ENCODE measurements at places on chromosomes 1 and 21.

GRCh38 chr1:91833946-91834345 lies 52.0 kb downstream of the TGFBR3 start:
- no peak for DNase-seq

DNA sequence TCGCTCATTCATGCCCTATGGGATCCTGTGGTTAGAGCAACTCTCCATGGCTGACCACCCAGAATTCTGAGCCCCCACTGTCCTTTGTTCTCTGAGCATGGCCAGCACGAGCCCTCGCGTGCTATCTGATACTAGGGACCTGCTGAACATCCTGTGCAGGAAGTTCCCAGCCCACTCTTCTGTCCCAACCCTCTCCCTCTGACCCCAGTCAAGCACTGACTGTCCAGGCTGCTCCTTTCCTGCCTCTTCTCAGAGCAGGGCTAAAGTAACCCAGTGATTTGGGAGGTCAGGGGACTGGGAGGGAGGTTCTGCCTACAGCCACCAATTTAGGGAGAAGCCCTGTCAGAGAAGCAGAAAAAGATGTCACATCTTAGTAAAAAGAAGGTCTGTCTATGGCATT lies 21.2 kb downstream of the CYP4B1 start:
- no peak for DNase-seq

GRCh38 chr1:219085988-219086387 lies 87.7 kb upstream of the LYPLAL1 start:
- DNase-seq = no peak

DNA sequence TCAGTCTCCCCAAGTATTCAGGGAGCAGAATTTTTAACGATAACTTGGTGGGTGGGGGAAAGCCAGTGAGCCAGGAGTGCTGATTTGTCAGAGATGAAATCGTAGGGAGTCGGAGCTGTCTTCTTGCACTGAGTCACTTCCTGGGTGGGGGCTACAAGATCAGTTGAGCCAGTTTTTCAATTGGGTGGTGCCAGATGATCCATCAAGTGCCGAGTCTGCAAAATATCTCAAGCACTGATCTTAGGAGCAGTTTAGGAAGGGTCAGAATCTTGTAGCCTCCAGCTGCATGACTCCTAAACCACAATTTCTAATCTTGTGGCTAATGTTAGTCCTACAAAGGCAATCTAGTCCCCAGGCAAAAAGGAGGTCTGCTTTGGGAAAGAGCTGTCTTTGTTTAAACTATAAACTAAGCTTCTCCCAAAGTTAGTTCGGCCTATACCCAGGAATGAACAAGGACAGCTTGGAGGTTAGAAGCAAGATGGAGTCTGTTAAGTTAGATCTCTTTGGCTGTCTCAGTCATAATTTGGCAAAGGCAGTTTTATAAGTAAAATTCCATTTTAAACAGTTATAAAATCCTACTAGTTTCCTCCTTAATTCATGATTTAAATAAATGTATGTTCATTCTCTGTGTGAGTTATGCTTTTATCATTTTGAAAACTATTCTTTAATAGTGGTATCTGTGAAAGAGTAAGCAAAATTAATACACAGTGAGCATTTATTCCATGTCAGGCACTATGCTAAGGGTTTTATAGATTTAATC lies 51.7 kb downstream of the SLC16A1 start:
- no peak for DNase-seq

- no peak for DNase-seq
These were observed 7.0 kb upstream of the TRIM45 start for GRCh38 chr1:117128323-117129079.

DNA sequence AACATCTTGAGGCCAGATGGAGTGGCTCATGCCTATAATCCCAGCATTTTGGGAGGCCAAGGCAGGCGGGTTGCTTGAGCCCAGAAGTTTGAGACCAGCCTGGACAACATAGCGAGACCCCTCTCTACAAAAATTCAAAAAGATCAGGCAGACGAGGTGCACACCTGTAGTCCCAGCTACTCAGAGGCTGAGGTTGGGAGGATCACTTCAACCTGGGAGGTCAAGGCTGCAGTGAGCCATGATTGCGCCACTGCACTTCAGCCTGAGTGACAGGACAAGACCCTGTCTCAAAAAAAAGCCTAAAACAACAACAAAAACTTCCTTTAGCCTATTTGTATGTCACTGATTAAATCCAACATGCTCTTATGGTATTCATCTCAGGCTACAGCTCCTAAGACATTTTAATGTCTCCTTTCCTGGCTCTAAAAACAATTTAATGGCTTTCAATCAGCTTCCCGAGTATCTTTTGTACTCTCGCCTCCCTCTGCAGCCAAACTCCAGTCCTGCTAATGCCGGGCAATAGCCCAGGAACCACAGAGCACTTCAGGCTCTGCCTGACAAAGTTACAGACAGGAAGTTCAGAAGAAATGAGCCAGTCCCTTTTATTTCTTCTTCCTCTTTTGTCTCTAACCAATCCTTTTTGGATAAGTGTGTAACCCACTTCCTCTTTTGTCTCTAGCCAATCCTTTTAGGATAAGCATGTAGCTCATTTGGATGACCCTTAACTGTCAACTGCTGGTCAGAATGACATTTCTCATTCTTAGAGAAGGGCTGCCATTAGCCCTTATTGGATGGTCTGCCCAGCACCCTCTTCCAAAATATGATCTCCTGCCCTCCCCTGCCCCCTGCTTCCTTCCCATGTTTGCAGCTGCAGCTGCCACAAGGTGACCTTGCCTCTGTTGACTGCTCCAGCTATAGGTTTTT lies 6.6 kb upstream of the DOP1B start:
- DNase-seq = no peak

DNA sequence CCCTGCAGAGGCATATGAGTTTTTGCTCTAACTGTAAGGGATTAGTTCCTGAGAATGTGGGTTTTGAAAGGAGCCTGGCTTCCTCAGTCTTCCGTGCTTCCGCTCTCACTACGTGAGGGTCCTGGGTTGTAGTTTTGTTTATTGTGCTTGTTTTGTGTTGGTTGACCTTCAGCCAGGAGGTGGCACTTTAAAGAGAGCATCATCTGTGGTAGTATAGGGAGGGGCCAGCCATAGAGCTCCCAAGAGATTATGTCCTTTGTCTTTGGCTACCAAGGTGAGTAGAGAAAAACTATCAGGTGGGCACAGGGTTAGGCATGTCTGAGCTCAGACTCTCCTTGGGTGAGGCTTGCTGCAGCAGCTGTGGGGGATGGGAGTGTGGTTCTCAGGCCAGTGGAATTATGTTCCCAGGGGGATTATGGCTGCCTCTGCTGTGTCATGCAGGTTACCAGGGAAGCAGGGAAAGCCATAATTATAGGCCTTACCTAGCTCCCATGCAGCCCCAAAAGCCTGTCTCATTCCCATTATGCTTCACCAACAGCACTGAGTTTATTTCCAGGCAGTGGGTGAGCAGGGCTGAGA lies 23.5 kb downstream of the CYP4B1 start:
- no peak for DNase-seq

GRCh38 chr1:183025010-183025337 lies 1.8 kb downstream of the LAMC1 start:
- DNase-seq = no peak

DNA sequence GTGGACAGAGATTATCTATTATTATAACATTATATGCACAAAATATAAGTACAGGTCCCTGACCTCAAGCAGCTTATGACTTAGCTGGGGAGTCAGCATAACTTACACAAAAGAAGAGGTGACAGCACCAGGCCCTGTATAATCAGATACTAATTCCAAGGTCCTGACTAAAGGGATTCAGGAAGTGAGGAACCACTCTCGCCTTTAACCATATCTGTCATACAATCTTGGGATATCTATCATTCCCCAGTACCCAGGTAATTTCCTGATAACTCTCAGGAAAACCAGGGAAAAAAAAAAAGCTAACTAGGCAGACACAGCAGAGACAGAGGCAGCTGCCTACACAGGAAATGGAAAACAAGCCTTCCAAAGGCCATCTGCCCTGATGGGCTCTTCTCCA lies 78.5 kb upstream of the CAMK1G start:
- DNase-seq = no peak

DNA sequence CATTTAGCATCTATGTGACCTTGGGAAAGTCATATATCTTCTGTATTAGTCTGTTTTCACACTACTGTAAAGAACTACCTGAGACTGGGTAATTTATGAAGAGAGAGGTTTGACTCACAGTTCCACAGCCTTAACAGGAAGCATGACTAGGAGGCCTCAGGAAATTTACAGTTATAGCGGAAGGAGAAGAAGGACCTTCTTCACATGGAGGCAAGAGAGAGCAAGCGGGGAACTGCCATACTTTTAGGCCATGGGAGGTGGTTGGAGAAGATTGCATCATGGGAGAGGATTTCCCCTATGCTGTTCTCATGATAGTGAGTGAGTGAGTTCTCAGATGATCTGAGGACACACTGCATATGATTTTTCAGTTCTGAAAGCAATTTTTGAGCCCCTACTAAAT lies 87.9 kb downstream of the CLEC20A start:
- no peak for DNase-seq

GRCh38 chr1:95393434-95393833 lies 159.4 kb downstream of the RWDD3 start:
- DNase-seq = no peak

GRCh38 chr1:55272994-55273393 lies 57.8 kb upstream of the USP24 start:
- no peak for DNase-seq

DNA sequence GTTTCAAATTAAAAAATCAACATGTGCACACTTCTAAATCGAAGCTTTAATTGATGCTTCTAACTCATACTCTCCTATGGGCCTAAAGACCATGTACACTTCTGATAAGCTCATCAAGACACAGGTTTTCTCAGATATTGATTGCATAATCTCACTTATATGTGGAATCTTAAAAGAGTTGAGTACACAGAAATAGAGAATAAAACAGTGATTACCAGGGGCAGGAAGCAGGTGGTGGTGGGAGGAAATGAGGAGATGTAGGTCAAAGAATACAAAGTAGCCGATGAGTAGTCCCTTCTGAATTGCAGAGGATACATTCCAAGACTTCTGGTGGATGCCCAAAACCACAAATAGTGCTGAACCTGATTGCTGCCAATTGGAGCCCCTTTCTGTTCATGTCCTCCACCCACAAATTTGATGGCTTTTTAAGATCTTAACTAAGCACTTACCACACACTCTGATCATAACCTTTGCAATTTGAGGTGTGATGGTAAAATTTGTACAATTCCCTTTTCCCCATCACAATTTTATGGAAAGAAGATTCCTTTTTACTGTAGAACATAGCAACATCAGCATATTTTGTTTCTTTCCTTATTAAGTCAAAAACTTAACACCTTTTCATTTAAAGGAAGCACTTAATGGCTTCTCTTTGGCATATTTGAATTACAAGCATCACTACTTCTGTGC lies 3.3 kb upstream of the CD1B start:
- DNase-seq = no peak

DNA sequence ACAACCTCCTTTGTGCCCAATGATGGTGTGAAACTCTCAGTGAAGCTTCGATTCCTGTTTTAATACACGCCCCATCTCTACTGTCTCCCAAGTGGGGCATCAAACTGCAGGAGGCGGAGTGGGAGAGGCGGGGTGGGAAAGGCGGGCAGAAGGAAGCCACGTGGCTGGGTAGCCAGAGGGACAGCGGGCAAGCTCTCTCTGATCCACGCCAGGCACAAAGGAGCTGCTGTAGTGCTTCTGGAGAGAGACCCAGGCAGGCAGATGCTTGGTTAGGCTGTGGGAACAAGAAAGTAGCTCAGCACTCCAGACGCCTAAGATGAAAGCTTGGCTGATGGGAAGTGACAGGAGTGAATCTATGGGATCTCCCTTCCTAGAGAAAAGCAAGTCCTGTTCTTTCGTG lies 25.7 kb downstream of the TRIM67 start:
- no peak for DNase-seq

DNA sequence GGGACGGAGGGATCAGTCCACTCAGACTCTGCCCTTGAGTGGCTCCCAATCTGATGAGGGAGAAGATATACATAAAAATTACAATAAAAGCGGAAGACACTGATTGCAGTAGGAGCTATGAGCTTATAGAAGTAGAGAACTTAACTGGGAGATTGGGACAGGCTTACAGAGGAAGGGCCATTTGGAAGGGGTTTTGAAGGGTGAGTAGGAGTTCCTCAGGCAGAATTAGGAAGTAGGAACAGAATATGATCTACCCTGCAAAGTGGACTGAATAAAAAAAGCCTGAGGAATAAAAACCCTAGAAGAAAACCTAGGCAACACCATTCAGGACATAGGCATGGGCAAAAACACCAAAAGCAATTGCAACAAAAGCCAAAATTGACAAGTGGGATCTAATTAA lies 9.2 kb upstream of the WASF2 start:
- DNase-seq = no peak

DNA sequence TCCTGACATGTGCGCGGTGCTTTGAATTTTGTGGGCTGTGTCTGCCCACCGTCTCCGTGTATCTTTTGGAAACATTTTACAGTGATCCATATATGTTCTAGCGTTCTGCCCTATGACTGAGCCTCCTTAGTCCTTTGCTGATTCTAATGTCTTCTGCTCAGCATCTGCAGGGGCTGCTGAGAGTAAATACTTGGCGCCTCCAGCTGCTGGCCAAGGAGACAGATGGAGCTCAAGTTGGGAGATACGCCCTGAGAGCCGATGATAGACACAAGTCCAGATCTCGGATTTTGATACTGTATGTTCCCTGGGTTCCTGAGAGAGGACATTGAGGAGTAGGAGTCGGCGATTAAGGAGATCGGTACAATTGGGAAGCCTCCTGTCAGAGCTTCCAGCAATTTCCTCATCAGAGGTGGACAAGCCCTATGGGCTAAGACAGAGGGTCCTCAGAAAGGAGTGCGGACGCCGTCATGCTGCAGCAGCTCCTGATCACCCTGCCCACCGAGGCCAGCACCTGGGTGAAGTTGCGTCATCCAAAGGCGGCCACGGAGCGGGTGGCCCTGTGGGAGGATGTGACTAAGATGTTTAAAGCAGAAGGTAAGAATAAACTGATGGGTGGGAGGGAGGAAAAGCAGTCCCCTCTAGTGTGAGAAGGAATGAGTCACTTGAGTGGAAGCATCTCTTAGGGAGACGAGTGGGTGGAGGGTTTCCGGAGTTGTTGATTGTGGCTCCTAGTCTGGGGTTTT lies 390 bp downstream of the ZFP69B start:
- DNase-seq = peak; percentile 53

- DNase-seq = no peak
These were observed 213.1 kb downstream of the HHAT start for GRCh38 chr1:210541680-210542358.

DNA sequence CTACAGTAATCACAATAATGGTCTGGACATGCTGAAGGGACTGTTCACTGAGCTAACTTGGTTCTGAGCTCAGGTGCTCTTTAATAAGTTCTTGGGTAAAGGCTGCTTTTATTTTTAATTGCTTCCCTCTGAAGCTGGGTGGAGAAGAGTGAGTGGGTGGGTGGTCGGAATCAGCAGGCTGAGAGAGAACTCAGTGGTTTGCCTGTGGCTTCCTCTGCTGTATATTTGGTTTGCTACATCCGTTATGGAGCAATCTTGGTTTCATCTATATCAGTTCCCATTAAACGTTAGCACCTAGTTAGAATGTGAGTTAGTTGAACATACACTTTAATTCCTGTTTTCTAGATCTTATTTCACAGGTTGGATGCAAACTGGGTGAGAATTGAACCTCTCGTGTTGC lies 23.3 kb downstream of the CNIH4 start:
- peak; percentile 3 for DNase-seq

DNA sequence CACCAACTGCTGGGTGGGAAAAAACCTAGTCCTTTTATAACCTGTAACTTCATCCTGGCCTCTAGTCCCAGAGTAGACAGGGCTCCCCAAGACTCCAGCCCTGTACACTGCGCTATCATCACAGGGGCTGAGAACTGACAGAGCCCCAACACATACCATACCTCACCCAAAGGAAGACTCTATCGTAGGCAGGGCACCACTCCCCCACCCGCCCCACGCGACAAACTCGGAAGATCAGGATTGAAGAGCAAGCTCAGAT lies 15.8 kb downstream of the INPP5B start:
- DNase-seq = no peak

GRCh38 chr1:3779265-3779911 lies 6.8 kb downstream of the SMIM1 start:
- no peak for DNase-seq
